Suprapubic skin (tissue), 4 donors: ENCODE measurements at places on chromosomes 12 and 14.

DNA sequence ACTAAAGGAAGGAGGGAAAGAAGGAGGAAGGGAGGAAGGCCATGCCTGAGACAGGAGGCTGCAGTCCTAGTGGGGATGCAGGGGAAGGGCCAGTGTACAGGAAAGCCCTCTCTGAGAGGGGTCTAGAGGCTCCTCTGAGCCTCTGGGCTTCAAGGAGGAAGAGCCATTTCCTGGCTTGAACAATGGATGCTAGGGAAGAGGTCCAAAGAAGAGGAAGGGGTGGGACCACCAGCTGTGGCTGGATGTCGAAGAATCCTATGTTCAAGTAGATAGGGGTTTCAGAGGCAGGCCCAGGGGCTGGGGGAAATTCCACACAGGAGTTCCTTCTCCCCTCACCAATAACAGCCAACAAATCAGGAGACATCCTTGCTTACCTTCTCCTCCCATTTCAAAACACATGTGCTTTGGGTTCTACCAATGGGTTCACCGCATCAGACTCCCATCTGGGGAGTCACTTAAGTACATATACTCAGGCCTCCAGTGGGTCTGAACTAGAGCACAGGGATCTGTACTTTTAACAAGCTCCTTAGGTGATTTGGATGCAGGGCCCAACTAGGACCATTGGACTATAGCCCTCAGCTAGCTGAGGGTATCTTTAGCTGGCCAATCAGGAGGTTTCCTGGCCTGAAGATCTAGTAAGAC, 32.4 kb downstream of the PRPF40B start:
- no peak for DNase-seq
- no peak overlapping the region for H3K27ac ChIP-seq
- H3K27me3 ChIP-seq: no peaks in the 10 kb centered on the region
- H3K36me3 ChIP-seq: peaks cover 18% of the 10 kb centered on the region

DNA sequence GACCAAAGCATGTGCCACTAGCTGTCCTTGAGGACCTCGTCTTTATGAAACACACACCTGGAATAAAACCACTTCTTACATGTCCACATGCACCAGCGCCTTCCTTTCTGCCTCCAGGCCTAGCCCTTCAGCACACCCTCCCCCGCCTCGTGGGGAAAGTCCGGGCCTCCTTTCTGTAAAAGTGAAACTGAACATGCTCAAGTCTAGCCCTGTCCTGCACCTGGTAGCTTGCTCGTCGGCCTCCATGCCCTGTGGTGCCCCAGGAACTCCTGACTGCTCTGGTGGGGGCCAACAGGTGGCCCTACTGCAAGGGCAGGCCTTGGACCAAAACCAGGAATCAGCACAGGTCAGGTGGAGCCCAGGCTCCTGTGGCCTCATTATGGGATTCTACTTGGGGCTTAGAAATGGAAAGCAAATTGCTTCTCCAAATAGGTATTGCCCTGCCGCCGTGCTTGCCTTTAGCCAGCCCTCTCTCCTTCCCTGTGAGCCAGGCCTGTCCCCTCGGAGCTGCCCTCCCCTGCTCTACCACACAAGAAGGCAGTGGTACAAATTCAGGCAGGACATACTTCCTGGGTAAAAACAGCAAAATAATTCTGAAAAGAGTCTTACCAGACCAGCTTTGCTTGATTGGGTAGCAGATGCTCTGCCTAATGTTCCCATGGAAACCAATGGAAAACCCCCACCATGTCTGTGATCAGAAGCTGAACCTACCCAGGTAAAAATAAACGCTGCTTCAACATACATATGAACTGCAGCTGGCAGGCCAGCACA, 43.5 kb downstream of the ERH start:
- no peak overlapping the region for H3K4me3 ChIP-seq
- H3K27me3 ChIP-seq: no peaks in the 10 kb centered on the region
- no peak for DNase-seq
- H3K4me1 ChIP-seq: peaks cover 19% of the 10 kb centered on the region
- no peaks in the 10 kb centered on the region for H3K36me3 ChIP-seq

- H3K4me1 ChIP-seq: no peaks in the 10 kb centered on the region
- no peaks in the 10 kb centered on the region for H3K27me3 ChIP-seq
- H3K4me3 ChIP-seq: no peak overlapping the region
- no peak overlapping the region for H3K27ac ChIP-seq
- H3K36me3 ChIP-seq: no peaks in the 10 kb centered on the region
Observed at GRCh38 chr14:29799464-29800095, 128.1 kb downstream of the PRKD1 start.

DNA sequence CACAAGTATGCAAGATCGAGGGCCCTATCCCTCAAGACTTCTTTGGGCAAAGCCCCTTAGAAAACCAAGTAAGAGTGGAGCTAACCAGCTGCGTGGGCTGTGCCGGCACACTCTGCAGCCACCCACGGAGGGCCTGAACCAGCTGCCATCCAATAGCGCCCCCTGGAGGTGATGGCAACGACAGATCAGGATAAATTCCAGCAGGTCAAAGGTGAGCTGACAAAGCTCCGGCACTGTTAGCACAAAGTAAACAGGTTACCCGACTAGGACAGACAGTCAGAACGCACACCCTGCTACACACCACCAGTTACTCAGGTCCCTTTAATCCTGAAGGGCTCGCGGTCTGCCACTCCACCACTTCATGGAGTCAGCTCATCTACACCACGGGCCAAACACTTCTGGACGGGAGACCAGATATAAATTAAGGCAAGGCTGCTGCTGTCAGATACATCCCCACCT, 4.9 kb downstream of the ZBTB39 start:
- H3K27me3 ChIP-seq: no peaks in the 10 kb centered on the region
- H3K4me3 ChIP-seq: no peak overlapping the region
- no peak for DNase-seq
- H3K36me3 ChIP-seq: peaks cover 53% of the 10 kb centered on the region
- H3K4me1 ChIP-seq: peaks cover 22% of the 10 kb centered on the region

DNA sequence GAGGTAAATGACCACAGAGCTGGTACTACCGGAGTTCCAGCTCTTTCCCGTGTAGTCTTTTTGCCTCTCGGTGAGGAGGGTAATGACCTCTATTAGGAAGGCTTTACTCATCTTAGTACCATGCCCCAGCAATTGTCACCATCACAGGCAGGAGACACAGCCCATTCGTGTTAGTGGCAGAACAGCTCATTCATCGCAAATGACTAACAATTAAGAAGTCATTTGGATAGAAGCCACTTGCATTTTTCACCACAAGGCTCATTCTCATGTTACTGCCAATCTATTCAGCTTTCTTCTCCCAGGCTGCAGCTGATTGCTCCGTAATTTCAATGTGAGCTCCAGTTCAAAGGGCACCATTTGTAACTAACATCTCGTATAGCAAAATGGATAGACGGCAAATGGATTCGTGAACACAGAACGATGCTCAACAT, 718.8 kb upstream of the TMEM132C start:
- no peak overlapping the region for H3K4me3 ChIP-seq
- no peaks in the 10 kb centered on the region for H3K27me3 ChIP-seq
- H3K4me1 ChIP-seq: no peaks in the 10 kb centered on the region
- H3K27ac ChIP-seq: no peak overlapping the region
- H3K36me3 ChIP-seq: no peaks in the 10 kb centered on the region

- peak overlapping the region; percentile 73 for H3K27ac ChIP-seq
- H3K36me3 ChIP-seq: no peaks in the 10 kb centered on the region
- peaks cover 78% of the 10 kb centered on the region for H3K27me3 ChIP-seq
- H3K4me1 ChIP-seq: peaks cover 69% of the 10 kb centered on the region
- DNase-seq: no peak
Observed at GRCh38 chr12:53978477-53979356, 4.0 kb upstream of the HOTAIR start.

- no peaks in the 10 kb centered on the region for H3K27me3 ChIP-seq
- DNase-seq: peak; percentile 71
- H3K36me3 ChIP-seq: peaks cover 21% of the 10 kb centered on the region
Observed at GRCh38 chr12:131901431-131902331, 7.3 kb downstream of the ULK1 start.

GRCh38 chr14:39229601-39230110, 4.1 kb upstream of the MIA2 start:
- H3K4me3 ChIP-seq: no peak overlapping the region
- H3K27ac ChIP-seq: no peak overlapping the region
- no peaks in the 10 kb centered on the region for H3K4me1 ChIP-seq
- no peak for DNase-seq
- H3K36me3 ChIP-seq: no peaks in the 10 kb centered on the region
- no peaks in the 10 kb centered on the region for H3K27me3 ChIP-seq

GRCh38 chr12:65825183-65825506, 862 bp downstream of the HMGA2 start:
- H3K4me1 ChIP-seq: peaks cover 39% of the 10 kb centered on the region
- no peak for DNase-seq
- H3K4me3 ChIP-seq: peak overlapping the region; percentile 67
- H3K27me3 ChIP-seq: peaks cover 87% of the 10 kb centered on the region
- H3K36me3 ChIP-seq: no peaks in the 10 kb centered on the region

DNA sequence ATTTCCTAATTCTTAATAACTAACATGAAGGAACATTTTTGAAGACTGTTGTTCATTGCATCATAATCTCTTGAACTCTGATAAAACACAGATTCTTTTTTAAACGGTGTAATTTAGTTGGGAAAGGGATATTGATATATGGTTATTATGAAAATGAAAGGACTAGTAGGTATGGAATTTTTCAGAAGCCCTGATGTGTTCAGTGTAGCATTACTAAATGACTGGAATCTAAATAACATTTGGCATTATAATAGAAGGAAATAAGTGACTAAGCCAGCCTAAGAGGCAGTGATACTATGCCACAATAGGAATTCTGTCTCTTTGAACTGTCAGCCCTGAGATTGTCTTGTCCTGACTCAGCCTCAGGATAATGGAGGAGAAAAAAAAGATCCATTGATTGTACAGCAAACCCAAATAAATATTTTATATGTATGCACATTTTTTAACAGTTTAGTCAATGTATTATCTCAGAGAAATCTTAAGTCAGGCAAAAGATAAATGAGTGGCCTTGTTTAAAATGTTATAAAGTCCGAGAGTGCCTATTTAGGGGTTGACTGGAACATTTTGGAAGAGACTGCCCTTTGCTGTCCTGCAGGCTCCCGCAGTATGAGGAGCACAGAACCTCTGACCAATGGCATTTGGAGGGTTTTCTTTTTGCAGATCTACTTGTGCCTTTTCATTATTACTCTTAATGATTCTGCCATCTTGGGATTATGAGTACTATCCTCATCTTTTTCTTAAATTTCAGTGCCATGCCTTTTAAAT, 271.2 kb downstream of the EGLN3 start:
- no peaks in the 10 kb centered on the region for H3K27me3 ChIP-seq
- no peaks in the 10 kb centered on the region for H3K36me3 ChIP-seq
- peaks cover 6% of the 10 kb centered on the region for H3K4me1 ChIP-seq
- DNase-seq: no peak
- no peak overlapping the region for H3K4me3 ChIP-seq

GRCh38 chr12:6450091-6450868, 1.6 kb upstream of the TAPBPL start:
- peaks cover 23% of the 10 kb centered on the region for H3K36me3 ChIP-seq
- peak overlapping the region; percentile 85 for H3K4me3 ChIP-seq
- H3K27me3 ChIP-seq: no peaks in the 10 kb centered on the region
- H3K4me1 ChIP-seq: peaks cover 27% of the 10 kb centered on the region
- peak overlapping the region; percentile 98 for H3K27ac ChIP-seq

DNA sequence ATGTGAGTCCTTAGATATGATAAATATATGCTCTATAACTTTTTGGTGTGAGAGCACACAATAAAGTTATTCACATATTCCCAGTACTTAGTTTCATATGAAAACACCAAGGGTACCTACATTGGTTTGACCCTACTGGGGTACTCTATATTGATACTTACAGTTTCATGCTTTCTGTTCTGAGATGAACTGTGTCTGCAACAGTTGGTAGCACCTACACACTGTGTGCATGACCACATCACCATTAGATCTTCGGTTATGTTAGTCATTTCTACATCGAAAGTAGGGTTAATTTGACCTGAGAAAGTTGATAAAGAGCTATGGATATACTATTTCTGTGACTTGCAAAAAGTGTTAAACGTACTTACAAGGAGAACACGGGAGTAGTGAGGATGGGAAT, 337.2 kb downstream of the NPAS3 start:
- DNase-seq: no peak
- no peak overlapping the region for H3K4me3 ChIP-seq
- no peaks in the 10 kb centered on the region for H3K27me3 ChIP-seq
- no peak overlapping the region for H3K27ac ChIP-seq
- no peaks in the 10 kb centered on the region for H3K4me1 ChIP-seq
- H3K36me3 ChIP-seq: no peaks in the 10 kb centered on the region

- H3K4me3 ChIP-seq: no peak overlapping the region
- H3K36me3 ChIP-seq: no peaks in the 10 kb centered on the region
- DNase-seq: no peak
- no peaks in the 10 kb centered on the region for H3K27me3 ChIP-seq
- peaks cover 47% of the 10 kb centered on the region for H3K4me1 ChIP-seq
Observed at GRCh38 chr14:75046899-75047298, 4.4 kb downstream of the MLH3 start.

DNA sequence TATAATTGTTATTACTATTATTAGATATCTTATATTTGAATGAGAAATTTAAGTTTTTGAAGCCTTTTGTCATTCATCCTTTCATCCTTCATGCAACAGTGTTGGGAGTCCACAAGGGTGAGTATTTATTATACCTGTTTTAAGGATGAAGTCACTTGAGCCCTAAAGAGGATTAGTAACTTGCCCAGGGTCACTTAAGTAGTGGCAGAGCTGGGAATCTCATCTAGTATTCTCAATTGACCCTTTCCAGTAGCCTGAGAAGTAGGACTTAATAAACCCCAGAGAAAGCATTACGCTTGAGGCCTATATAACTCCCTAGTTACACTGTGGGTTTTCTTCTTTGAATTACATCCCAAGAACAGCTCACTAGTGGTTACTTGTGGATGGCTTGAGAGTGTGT, 119.8 kb downstream of the SRGAP1 start:
- no peak for DNase-seq
- no peaks in the 10 kb centered on the region for H3K36me3 ChIP-seq
- no peaks in the 10 kb centered on the region for H3K27me3 ChIP-seq
- peaks cover 8% of the 10 kb centered on the region for H3K4me1 ChIP-seq

- no peak overlapping the region for H3K4me3 ChIP-seq
- H3K27ac ChIP-seq: no peak overlapping the region
- H3K36me3 ChIP-seq: no peaks in the 10 kb centered on the region
- no peaks in the 10 kb centered on the region for H3K27me3 ChIP-seq
- no peaks in the 10 kb centered on the region for H3K4me1 ChIP-seq
Observed at GRCh38 chr12:75747572-75748021, 236.2 kb upstream of the KRR1 start.

GRCh38 chr14:57820581-57820980, 45.3 kb downstream of the SLC35F4 start:
- no peaks in the 10 kb centered on the region for H3K4me1 ChIP-seq
- H3K27ac ChIP-seq: no peak overlapping the region
- H3K27me3 ChIP-seq: no peaks in the 10 kb centered on the region
- H3K4me3 ChIP-seq: no peak overlapping the region
- DNase-seq: no peak

GRCh38 chr14:50225974-50226297, 5.4 kb downstream of the SOS2 start:
- no peak overlapping the region for H3K4me3 ChIP-seq
- no peaks in the 10 kb centered on the region for H3K27me3 ChIP-seq
- no peaks in the 10 kb centered on the region for H3K36me3 ChIP-seq
- no peak for DNase-seq
- H3K27ac ChIP-seq: peak overlapping the region; percentile 12
- peaks cover 50% of the 10 kb centered on the region for H3K4me1 ChIP-seq
